Right renal cortex interstitium (tissue), 3 donors: ENCODE measurements at places on chromosomes 1 and 21. TPM values are rescaled to one million over a fixed set of nuclear protein-coding genes. Genes with fewer than 3 reads are reported as not detected.

DNA sequence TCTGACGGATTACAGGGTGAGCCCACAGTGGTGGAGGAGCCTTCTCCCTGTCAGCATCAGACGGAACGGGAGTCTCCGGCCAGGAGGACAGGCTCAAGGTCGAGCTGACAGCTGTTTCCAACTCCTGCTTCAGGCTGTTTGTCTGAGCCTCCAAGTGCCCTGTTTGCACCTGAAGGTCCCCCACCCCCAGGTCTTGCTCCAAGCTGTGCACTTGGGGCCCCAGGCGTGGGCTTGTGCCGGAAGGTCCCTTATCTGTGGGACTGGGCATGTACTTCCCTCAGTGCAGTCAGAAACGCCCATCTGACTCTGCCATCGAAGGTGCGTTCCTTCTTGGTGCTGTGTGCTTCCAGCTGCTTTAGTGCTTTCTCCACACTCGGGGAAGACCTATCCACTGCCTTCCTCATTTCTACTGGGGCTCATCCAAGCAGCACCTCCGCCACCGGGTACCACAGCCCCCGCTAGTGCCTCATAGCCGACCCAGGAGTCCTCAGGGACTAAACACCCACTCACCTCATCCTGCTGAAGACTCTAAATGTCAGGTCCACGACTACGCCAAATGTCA, 29.5 kb upstream of the CR2 start:
- DNase-seq: no peak

GRCh38 chr1:55214212-55214933, 791 bp downstream of the USP24 start:
- no peak for DNase-seq

The ZFP69B gene
- polyA plus RNA-seq: 6.8 TPM

DNA sequence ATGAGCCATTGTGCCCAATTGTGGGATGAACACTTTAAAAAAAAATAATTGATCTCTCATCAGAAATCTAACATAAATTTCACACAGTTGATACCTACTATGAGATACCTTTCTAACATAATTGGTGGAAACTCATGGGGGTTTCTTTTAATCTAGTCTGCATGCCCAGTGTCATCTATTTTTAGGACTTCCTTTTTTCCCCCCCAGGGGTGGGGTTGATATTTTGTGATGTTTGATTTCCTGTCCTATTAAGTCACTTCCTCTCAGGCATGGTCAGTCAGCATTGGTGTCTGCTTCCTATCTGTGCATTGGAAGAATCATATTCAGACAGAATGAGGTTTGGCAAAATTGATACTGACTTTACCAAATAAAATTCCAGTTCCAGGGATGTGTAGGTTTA, 21.5 kb downstream of the NFYC start:
- DNase-seq: no peak

GRCh38 chr1:234643111-234643849, 33.3 kb upstream of the IRF2BP2 start:
- DNase-seq: no peak

DNA sequence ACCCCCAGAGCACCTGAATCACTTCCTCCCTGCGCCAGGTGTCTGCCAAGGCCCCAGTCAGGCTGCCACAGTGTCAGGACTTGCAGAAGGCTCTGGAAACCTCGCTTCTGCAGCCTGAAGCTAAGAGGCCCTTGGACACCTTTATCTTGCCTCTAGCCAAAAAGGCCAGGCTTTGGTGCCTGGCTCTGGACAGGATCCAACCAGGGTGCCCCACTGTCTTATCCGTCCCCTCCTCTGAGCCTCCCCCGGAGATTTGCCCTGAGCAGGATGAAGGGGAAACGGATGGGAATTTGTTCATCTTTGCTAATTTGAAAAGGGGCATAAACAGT, 12.8 kb upstream of the CLSTN1 start:
- no peak for DNase-seq

- no peak for DNase-seq
These were observed 455.8 kb upstream of the PRMT6 start for GRCh38 chr1:106600626-106601025.

GRCh38 chr1:90919900-90920299, 101.9 kb downstream of the ZNF644 start:
- no peak for DNase-seq

GRCh38 chr1:59220356-59220755, 76.5 kb upstream of the FGGY start:
- no peak for DNase-seq
